ENCODE measurements at places on chromosomes 2 and 18.
A peak's percentile ranks its signal among the peaks of the same experiment; 100 is the strongest.

DNA sequence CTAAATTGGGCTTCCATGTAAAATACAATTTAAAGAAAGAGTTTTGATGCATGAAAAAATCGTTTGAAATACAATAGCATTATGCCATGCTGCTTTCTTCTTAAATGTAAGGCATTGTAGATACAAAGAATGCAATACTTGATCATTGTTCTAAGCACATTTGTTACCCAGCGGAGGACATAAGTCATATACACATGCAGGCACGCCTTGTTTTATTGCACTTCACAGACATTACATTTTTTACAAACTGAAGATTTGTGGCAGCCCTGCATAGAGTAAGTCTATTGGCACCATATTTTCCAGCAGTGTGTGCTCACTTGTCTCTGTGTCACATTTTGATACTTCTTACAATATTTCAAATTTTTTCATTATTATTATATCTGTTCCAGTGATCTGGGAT is 345.0 kb downstream of the CLIP4 start:
- DNase-seq: no peak

DNA sequence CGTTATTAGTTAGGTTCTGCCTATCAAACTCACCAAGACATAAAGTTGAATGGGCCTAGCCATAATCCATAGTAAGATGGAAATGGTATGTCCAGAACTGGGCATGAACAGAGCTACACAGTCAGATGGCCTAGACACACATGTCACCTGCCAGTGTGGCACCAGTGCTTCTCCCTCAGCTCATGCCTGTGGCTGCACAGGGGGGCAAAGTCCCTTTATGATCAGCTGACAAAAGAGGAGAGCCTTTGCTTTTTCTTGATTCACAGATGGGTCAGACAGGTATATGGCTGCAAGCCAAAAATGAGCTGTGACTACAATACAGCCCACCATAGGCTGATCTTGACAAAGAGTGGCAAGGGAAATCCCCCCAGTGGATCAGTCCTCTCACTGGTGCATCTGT is 28.3 kb upstream of the STARD7 start:
- DNase-seq: no peak

DNA sequence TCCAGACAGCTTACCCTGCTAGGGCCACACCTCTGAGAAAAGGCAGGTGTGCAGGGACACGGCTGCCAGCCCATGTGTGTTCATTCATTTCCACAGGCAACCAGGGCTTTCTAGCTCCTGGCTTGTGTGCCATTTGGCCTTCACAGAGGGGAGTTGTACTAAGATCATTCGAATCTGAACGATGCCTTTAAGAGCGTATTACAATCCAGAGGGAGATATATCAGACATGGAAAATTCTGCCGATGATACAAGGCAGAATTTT is 64.2 kb upstream of the OTOF start:
- DNase-seq: no peak

GRCh38 chr2:68512326-68512725 is 44.9 kb downstream of the APLF start:
- DNase-seq: no peak

DNA sequence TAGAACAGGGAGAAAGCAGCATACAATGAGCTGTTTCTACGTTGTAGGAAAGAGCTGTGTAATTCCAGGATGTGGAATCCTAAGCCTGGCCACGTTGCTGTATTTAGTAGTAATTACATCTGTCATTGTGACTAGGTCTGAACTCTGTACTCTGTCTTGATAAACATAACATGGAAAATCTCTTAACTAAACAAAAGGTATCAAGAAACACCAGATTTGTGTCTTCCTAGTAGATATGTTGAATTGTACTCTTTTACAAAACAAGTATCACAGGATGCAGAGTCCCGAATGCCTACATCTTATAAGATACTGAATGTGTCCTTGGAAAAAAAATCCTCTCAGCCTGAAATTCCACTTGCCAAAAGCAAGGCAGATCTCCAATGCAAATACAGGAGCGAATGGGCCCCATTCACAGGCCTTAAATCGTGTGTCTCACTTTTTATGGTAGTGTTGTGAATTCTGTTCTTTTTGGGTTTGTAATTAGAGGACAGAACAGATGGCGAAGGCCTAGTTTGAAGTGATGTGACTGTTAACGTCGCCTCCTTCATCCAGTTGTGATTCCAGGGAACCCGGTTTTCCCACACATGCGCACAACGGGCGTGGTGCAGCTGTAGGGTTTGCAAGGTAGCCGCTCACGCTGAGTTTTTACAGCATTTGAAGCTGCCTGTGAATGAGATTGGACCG is 246.5 kb downstream of the GBX2 start:
- no peak for DNase-seq

DNA sequence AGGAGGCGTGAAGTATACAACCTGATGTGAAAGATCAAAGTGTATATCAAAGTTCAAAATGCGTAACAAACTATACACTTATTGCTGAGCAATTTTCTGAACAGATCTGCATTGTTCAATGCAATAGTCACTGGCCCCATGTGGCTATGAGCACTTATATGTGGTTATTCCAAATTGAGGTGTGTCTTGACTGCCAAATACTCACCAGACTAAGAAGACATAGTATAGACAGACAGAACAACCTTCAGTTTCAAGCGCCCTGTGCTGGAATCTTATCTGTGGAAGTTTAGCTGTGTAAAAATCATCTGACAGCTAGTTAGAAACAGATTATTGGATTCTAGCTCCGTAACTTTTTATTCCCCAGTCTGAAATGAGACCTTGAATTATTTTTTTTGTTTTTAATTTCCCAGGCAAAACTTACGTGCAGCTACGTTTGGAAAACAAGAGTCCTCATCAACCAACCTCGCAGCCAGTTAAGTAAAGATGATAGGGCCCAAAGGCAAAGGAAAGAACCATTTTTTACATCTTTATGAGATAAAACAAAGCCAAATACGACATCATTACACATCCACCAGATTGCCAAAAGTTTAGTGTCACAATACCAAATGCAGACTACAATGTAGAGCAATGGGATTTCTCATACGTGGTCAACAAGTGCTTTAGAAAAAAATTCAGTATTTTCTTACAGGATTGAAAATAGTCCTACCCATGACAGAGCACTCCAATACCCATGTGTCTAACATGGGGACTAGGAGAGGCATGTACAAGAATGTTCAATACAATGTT is 37.2 kb downstream of the MBOAT2 start:
- no peak for DNase-seq

DNA sequence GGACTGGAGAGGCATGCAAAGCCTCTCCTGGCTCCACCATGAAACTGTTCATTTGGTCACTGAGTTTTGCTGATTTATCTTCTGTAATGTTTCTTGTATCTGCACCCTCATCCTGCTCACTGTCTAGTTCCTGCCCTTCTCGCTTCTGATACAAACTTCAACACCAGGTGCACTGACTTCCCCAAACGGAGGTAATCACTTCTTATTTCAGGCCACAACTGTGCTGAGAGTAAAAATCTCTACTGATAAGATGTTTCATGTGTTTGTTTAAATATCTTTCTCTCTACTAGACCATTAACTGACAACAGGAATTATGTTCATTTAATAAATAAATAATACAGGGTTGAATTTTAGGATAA is 10.9 kb upstream of the NT5C1B start:
- DNase-seq: no peak

DNA sequence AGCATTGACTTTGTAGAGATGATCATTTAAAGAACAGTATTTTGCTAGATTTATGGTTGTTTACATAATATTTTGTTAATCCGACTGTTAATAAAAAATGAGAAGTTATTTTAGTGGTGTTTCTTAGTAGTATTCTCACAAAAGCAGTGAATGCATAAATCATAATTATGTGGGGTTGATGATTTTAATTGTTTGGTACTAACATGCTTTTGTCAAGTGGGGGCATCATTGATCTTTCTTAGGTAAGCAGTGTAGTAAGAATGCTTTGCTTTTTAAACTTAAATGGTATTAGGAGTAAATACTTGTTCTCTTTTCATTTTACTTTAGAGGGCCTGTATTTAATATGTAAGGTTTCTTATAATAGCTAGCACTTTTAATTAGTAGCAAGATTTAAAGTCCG is 109.2 kb upstream of the OTX1 start:
- DNase-seq: no peak

- no peak for DNase-seq
These were observed 178.1 kb downstream of the TWIST2 start for GRCh38 chr2:239025951-239026461.

GRCh38 chr2:98815795-98816194 is 84.9 kb upstream of the MGAT4A start:
- no peak for DNase-seq

- DNase-seq: no peak
These were observed 933.6 kb upstream of the SLC39A10 start for GRCh38 chr2:194723446-194723845.

GRCh38 chr2:122523143-122523542 is 767.7 kb downstream of the TSN start:
- no peak for DNase-seq

DNA sequence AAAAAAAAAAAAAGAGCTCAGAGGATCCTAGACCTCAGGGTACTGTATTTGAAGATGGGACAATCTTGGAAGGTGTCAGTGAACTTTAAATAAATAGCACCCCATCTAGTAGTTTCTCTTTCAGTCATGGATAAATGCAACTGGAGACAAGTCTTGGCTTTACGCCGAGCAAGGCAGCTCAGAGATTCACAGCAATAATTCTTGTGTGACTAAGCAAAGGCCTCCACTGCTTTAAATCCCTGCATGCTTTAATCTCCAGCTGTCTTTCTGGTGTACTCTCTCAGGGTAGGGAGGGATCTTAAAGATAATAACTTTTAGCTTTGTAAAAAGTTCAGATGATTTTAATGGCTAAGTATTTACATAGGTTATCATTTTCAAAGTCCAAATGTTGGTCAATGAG is 36.3 kb downstream of the NRXN1 start:
- DNase-seq: no peak

DNA sequence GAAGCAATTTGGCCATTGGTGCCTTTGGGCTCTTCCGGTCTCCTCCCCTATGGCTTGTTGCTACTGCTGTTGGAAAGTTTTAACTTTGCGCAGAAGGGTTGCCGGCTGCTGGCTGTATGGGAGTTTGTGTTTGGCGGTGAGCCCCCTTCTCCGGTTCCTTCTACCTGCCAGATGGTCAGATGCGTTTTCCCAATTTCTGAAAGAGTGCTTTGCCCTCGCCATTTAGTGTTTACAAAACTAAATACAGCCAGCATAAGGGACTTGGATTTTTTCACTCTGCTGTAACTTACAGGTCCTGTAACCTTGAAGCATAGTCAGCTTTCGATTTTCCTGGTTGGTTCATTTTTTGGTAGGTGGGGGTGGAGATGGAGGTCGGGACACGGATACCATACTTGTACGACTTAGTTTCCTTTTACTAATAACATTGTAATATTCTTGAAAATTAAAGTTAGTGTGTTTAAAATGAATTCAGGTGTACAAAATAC is 604 bp downstream of the COQ10B start:
- DNase-seq: peak; percentile 80

- DNase-seq: no peak
These were observed 3.0 kb downstream of the DPP4 start for GRCh38 chr2:162071001-162071400.

DNA sequence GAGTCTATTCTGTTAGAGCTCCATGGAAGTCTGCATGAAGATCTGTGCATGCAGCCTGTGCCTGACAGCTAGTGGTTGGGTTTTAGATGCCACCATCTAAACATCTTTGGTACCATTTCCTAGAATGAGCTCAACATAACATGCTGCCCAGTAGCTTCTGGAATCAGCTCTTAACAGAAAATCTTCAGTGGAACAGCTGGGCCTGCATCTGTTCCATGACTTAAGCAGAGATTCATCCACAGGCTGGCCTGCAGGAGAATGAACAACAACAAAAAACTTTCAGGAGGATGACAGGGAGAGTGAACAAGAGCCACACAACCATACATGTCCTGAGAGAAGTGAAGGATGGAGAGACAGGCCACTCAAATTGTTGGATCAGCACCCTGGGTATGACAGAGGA is 316.6 kb downstream of the RDH14 start:
- no peak for DNase-seq

DNA sequence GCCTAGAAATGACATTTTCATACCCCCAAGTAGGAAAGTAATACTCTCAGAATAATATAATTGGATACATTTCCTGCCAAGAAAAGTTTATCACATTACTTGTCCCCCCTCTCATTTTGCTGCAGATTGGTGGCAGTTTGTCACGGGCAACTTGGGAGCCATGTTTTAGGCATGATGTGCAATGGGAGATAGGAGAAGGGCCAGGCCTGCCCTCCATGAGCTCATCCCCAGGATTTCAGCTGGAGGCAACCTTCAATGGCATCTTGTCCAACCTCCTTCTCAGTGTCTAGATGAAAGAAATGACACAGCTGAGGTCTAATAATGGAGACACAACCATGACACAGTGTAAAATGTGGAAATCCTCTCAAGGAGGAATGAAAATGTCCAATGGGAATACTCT is 11.4 kb upstream of the RAB31 start:
- no peak for DNase-seq

DNA sequence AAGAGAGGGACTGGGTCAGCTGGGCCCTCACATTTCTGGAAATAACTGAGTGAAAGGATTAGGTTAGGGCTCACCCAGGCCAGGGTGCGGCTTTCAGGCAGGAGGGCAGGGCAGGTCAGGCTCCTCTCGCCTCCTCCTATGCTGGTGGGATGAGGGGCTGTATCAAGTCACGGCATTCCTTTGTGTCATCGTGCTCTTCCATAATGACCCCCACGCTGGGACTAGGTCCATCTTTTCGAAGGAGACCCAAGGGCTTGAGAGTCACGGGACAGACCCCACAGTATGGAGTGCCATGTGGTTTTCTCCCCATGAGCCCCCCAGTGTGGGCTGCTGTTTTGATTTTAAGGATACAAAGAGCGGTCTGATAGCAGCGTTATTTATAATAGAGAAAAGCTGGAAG is 137.8 kb upstream of the COPS8 start:
- DNase-seq: no peak

GRCh38 chr2:179532863-179533278 is 268.2 kb upstream of the SESTD1 start:
- no peak for DNase-seq

DNA sequence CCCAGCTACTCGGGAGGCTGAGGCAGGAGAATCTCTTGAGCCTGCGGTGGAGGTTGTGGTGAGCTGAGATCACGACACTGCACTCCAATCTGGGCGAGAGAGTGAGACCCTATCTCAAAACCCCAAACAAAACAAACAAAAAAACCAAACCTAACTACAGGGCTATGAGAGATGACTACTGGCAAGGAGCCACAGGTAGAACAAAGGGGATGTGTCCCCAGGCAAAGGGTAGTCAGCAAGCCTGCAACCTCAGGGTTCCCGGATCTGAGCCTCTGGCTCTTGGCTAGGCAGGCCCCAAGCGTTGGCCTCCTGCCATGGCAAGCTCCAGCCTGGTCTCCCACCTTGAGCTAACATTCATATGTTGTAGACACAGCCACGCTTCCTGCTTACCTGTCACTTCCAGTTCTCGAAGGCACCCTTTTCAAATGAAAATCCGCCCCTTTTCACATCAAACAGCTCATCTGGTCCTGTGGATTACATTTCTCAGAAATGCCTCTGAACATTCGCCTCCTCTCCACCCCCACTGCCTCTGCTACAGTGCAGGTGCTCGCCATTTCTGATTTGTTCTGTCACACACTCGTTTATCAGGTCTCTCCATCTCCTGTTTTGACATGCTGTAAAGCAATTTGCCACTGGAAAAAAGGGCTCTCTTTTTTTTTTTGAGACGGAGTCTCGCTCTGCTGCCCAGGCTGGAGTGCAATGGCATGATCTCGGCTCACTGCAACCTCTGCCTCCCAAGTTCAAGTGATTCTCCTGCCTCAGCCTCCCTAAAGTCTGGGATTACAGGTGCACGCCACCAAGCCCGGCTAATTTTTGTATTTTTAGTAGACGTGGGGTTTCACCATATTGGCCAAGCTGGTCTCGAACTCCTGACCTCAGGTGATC is 13.1 kb upstream of the ACTR3 start:
- no peak for DNase-seq

GRCh38 chr18:14086458-14087231 is 45.6 kb downstream of the ZNF519 start:
- no peak for DNase-seq
